Neural crest cell (in vitro differentiated cells): ENCODE measurements at places on chromosomes 7 and 10. TPM values are rescaled to one million over a fixed set of nuclear protein-coding genes. Genes with fewer than 3 reads are reported as not detected.
A peak's percentile ranks its signal among the peaks of the same experiment; 100 is the strongest.

DNA sequence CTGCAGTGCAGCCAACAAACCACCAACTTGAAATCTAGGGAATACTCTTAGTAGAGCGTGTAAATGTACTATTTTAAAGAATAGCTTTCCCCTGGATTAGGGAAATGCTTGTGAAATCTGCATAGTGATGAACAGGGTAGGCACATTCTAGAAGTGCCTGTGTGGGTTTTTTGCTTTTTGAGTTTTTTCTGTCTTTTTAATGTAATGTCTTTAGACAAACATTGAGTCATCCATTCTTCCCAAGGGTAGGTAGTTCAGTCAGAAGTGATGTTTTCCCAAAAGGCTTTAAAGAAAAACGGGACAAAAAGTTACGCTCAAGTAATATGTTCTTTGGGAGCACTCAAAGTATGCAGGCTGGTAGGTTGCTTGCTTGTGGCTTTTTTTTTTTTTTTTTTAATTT is 130.0 kb downstream of the AUTS2 start:
- no peak for DNase-seq

DNA sequence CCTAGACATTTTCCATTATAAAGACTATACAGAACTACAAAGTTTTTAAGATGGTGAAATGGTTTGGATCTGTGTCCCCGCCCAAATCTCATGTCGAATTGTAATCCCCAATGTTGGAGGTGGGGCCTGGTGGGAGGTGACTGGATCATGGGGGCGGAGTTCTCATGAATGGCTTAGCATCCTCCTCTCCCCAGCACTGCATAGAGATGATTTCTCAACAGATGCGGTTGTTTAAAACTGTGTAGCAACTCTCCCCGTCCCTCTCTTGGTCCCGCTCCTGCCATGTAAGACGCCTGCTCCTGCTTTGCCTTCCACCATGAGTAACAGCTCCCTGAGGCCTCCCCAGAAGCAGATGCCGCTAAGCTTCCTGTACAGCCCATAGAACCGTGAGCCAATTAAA is 1.6 kb downstream of the FAM133B start:
- no peak for DNase-seq

GRCh38 chr7:64755865-64756264 is 38.4 kb upstream of the ZNF138 start:
- no peak for DNase-seq

DNA sequence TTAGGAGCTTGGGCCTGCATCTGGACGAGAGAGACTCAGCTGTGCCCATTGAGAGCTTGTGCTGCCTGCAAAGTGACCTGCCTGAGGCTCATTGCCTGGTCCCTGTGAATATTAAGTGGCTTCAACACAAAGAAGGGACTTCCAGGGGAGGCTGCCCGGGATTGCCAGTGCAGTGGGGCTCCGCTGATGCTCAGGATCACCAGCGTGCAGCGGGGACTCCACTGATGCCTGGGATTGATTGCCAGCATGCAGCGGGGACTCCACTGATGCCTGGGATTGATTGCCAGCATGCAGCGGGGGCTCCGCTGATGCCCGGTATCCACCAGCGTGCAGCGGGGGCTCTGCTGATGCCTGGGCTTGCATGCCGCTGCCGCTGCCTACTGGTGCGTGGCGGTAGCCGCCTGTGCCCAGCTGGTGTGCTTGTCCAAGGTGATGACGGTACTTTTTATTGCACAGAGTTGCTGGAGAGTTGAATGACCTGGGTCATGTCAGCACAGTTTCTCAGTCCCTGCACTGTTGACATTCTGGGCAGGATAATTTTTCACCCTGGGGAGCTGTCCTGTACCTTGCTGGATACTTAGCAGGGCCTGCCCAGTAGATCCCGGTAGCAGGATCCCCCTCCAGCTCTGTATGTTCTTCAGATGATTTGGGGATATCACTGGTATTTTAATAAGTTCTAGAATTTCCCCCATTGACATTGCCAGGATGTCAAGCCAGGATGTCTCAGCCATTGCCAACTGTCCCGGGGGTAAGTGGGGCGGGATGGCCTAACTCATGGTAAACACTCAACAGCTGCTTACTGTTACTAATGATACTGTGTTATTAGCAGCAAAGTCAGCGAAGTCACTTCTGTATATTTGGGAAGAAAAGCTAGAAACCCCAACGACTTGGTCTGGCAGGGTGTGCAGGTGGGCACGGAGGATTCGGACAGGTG is 13.0 kb downstream of the DOCK1 start:
- no peak for DNase-seq

DNA sequence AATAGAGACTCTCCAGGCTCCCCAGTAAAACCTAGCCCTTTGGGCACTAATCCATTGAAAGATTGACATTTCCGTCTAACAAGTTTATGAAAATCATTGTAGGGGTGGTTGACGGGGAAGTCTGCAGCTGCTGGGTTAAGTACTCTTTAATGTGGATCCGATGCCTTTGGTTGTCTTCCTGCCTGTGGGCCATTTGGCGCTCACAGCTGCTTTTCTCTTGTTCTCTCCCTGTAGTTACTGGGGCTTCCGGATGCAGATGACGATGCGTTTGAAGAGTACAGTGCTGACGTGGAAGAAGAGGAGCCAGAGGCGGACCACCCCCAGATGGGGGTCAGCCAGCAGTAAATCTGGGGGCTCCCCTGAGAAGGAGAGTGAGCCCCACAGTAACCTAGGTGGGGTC is 22.4 kb downstream of the MTURN start:
- DNase-seq, result no peak

GRCh38 chr10:101225846-101226421 is 3.3 kb downstream of the LBX1 start:
- no peak for DNase-seq

DNA sequence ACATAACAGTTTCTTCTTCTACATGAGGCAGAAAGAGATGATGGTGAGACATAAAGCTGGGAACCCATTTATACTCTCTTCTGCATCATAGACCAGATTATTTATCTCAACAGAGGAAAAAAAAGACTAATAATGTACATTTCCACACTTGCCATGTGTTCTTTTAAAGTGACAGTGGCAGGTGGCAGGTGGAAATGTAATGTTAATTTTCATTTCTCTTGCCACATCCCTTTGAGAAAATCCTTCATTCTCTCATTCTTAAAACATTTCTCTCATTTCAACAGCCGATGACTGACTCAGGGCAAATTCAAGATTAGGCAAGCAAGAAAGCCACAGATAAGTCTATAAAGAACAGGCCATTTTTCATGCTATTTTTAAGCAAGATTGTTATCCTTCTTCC is 635.6 kb upstream of the SORCS1 start:
- no peak for DNase-seq

- peak; percentile 50 for DNase-seq
Measured at GRCh38 chr7:119270045-119270464, 1002.9 kb upstream of the KCND2 start.

DNA sequence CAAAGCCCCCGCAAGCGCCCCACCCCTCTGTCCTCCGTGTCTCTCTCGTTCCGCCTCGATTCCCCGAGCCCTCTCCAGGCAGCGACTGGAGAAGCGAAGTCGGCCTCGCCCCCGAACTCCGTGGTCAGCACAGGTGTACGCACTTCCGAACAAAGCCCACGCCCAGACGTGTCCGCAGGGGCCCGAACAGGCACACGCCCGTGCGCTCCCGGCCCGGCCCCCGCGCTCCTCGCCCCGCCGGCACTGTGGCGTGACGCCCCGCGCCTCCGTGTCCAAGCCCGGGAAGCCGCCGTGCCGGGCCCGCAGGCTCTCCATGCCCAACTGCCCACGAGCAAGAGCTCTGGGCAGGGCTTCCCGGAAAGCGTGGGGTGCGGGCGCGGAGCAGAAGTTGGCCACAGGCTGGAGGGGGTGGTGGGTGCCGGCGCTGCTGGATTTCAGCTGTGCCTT is 662 bp downstream of the NRCAM start:
- peak; percentile 8 for DNase-seq

The REEP3 gene
- total RNA-seq, result 33.7 and 36.7 TPM in 2 replicates

The MGAM2 gene
- total RNA-seq, result 0.07 TPM in 2 replicates

The HK1 gene
- 88.8 and 93.2 TPM in 2 replicates for total RNA-seq
